Fibroblast of skin of left biceps (primary cell): ENCODE measurements at places on chromosomes 12 and 14.
A peak's percentile ranks its signal among the peaks of the same experiment; 100 is the strongest.

GRCh38 chr12:131619106-131619642, 91.7 kb upstream of the SFSWAP start:
- DNase-seq, result no peak

GRCh38 chr12:100348657-100349454, 8.0 kb upstream of the SLC17A8 start:
- peak; percentile 7 for DNase-seq

DNA sequence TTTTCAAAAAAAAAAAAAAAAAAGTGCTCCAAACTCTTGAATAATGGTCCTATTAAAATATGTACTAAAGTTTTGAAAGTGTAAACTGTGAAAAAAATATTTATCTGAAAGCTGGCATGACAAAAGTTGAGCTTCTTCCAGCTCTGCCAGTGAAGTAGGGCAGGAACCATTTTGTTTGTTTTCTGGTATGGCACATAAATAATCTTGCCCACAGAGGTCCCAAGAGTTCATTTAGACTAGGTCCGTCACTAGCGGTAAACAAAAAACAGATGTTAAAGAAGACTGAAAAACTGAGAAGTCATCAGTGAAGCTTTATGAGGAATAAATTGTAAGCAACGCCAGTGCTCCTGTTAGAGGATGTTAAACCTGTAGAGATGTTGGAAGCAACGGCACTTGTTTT, 7.0 kb downstream of the ERP27 start:
- DNase-seq, result no peak

- no peak for DNase-seq
Observed at GRCh38 chr14:91145391-91146160, 31.7 kb downstream of the DGLUCY start.

GRCh38 chr14:68890173-68890931, 88.8 kb downstream of the ACTN1 start:
- DNase-seq, result no peak

DNA sequence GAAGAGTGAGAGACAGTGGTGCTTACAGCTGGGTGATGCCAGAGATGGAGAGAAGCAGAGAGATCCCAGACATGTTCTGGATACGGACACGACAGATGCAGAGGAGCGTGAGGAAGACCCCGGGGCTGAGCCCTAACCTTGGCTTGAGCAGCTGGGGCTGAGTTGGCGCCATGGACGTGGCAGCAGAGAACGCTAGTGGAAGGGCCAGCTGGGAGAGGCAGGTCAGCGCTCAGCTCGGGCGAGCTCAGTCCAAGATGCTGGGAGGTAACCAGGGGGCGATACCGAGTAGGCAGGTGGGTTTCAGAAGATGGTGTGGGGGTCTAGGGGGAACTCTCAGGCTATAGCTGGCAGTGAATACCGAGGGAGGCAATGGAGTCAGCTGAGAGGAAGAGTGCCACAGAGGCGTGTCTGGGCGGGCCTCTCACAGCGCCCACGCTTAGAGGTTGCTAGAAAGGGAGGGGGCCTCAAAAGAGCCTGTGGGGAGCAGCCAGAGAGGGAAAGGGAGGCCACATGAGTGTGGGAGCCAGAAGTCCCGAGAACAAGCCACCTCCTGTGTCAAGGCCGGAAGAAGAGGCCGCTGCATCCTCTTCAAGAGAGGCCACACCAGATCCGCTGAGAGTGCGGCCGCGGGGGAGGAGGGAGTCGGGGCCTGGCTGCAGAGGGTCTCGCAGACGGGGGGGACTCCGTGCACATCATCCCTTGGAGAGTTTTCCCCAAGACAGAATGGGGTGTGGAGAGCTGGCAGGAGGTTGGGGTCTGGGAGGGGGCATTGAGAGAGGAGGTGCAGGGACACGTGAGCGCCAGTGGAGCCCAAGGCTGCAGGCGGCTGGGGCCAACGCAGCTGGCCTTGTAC, 57.0 kb upstream of the DIO3 start:
- DNase-seq, result no peak

DNA sequence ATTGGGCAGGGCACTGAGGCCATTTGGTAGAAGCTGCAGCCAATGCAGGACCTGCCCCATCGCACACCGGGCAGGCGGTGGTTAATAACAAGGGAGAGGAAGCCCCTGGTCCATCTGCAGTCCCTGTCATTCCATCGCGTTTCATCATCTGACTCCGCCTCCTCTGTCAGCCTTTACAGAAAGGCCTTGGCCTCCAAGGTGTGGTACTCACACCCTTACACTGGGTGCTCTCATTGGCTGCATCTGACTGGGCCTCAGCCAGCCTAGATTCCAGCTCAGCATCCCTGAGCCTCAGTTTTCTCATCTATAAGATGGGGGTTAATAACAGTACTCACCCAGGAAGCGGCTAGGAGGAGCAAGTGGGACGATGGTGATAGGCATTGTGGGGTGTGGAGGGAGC, 14.7 kb upstream of the HHIPL1 start:
- no peak for DNase-seq

DNA sequence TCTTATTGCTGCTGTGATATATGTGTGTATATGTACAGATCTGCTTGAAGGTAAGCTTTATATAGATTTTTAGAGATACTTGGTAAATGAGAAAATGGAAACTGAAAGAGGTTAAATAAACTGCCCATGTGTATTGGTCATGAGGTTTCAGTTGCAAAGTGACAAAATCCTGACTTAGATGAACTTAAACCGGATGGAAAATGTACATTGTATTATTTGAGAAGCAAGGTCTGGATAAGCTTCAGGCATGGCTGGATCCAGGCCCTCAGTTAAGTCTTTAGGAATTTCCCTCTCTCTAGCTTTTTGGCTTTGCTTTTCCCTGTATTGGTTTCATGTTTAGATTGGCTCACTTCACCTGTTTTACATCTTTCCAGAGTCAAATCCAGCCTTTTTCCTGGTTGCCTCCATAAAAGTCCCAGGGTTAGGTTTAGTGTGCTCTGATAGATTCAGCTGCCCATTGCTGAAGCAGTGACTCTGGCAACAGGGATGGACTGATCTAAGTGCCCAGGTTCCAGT, 21.0 kb upstream of the MAP1LC3B2 start:
- DNase-seq, result no peak

GRCh38 chr12:79057540-79057939, 193.0 kb downstream of the SYT1 start:
- DNase-seq, result no peak

DNA sequence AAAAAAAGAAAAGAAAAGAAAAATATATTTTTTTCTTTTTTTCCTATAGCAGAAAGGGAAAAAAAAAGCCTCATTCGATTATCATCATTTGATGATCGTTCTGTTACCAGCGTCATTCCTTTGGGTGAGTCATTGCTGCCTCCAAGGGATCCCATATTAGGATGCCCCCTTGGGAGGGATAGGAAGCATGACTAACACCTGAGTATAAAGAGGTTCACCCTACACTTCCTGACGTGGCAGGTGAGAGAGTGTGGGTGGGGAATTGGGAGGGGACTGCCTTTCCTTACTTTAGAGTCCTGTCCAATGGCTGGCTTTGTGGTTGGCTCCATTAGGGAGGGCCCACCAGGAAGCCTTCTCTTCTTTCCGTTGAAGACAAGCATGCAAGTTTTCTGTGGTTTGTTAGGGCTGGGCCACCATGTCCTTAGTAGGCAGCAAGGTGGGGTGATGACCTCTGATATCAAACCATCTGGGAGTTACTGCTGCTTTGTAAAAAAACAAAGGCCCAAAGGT, 56.1 kb upstream of the FUT8 start:
- peak; percentile 74 for DNase-seq

- DNase-seq, result no peak
Observed at GRCh38 chr14:105152794-105153241, 15.8 kb downstream of the JAG2 start.

DNA sequence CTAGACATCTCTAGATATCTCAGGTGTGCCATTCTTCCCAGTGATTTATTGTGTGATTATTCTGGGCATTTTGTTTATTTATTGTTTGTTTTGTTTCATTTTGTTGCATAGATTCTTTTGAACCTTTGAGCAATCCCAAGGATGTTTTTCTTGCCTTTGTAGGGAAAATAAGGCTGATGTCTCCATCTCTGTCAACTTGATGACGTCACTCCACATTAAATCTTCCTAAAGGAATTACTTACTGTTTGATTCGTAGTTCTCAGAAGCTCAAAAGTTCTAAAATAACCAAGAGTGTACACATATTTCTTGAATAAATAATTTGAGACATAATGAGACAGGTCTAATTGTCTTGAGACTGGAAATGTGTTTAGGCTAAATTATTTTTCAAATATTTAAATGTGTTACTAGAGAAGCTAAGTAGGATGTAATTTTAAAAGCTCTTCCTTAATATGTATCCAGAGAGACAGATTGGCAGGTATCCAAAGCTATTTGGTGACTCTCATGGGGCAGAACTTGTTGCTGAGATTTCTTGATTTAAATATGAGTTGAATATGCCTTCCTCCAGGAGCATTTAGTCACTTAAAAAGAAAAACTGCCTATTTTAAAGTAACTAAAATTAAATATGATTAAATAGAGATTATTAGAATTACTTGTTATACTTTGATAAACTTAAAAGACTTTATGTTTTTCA, 128.7 kb downstream of the CNTN1 start:
- DNase-seq, result no peak

GRCh38 chr14:96905825-96906224, 108.6 kb downstream of the VRK1 start:
- no peak for DNase-seq

GRCh38 chr12:114240288-114240687, 165.7 kb downstream of the TBX5 start:
- no peak for DNase-seq

DNA sequence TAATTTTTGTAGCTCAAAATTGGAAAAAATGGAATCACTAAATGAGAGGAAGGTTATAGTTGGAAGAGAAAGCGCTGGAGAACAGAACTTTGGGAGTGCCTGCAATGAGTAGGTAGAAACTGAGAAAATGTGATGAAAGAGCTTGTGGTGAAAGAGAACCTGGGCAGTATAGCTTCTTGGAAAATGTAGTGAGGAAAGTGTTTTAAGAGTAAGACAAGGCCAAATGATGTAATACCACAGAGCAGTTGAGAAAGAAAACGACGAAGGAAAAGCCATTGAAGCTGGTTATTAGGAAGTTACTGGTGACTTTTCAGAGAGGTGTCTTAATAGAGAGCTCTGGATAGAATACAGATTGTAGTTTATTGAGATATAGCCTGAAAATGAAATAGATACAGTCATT, 255.3 kb downstream of the AEBP2 start:
- no peak for DNase-seq

GRCh38 chr14:47526591-47527244, 148.7 kb downstream of the MDGA2 start:
- no peak for DNase-seq

DNA sequence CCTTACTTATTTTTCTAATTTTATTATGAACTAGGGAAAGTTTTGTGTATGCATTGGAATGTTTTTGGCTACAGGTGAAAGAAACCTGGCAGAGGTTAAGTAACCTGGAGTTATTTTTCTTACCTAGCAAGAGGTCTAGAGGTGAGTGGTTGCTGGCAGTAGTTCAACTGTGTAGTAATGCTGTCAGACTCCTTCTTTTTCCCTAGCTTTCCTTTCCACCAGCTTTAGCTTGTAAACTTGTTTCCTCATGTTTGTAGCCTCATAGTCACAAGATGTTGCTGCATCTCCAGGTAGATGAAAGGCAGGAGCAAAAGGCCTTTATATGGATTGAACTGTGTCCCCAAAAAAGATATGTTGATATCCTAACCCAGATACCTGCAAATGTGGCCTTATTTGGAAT, 105.1 kb upstream of the AMIGO2 start:
- no peak for DNase-seq

GRCh38 chr14:58770491-58770982, 132.8 kb downstream of the DACT1 start:
- DNase-seq, result no peak

DNA sequence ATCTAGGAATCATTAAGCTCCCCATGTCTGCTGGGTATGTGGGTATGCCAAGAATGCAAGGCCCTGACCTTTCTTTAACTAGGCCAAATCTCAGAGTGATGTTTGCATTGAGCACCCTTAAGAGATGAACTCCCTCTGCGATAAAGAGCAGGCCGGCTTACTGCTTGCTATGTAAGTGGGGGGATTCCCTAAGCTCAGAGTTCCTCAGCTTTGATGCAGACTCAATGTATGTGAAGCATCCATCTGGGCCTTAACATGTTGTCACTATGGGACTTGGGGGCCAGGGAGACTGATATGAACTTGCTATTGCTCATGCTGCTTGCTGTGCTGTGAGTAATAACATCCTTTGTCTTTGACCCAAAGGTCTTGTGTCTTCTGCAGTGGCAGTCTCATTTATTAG, 149.7 kb downstream of the C12orf75 start:
- DNase-seq, result no peak

GRCh38 chr14:89628521-89628920, 211.5 kb upstream of the FOXN3 start:
- DNase-seq, result no peak

- no peak for DNase-seq
Observed at GRCh38 chr14:30980980-30981379, 44.5 kb upstream of the AP4S1 start.

- DNase-seq, result no peak
Observed at GRCh38 chr12:119989361-119989730, 310 bp downstream of the BICDL1 start.

DNA sequence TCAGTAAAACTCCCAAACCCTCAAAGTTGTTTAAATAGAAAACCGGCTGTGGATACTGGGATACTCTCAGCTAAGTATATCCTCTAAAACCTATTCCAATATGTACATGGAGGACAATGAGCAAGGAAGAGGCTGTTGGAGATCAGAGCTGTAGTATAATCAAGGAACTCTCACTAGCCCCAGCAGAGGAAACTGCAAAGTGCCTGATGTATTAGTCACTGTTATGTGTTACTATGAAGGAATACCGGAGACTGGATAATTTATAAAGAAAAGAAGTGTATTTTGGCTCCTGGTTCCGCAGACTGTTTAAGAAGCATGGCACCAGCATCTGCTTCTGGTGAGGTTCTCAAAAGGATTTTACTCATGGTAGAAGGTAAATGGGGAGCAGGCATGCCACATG, 65.6 kb upstream of the RPL10L start:
- no peak for DNase-seq

- DNase-seq, result no peak
Observed at GRCh38 chr12:9642606-9643265, 26.8 kb upstream of the CLEC2D start.

GRCh38 chr12:94767956-94768355, 117.6 kb upstream of the TMCC3 start:
- no peak for DNase-seq

DNA sequence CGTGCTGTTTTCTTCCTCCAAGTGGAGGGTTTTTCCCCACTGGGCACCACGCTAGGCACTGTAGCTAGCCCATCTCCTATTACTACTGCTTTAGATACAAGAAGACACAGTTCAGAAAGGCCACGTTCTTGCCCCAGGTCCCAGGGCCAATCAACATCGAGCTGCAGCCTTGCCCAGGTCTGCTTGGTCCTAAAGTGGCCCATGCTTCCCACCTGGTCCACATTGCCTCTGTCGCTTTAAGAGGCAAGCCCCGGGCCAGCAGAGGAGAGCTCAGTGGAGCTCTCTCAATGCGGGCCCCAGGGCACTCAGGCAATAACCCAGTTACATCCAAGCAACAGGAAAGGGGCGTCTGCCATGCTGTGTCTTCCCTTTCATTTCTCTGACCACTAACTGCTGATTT, 148.1 kb downstream of the CALM1 start:
- DNase-seq, result no peak

GRCh38 chr12:119154435-119154818, 24.3 kb upstream of the HSPB8 start:
- DNase-seq, result no peak
